ENCODE measurements at places on chromosomes 5 and 9.

DNA sequence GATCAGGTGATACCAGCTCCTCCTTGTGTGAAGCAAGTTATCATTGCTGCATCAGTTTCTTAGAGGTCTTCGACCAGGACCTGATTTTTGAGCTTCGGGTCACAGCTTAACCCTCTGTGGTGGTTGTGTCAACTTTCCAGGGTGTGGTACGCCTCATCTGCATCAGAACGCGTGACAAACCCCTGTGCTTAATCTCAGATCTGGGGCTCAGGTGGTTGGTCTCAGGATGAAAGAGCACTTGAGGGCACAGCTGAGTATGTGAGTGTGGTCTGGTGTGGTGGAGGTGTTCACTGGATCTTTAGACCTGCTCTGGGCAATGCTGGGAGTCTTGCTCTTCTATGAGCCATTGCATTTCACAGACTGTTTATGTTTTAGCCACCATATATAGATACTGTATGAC lies 64.1 kb downstream of the OSTF1 start:
- DNase-seq = no peak

DNA sequence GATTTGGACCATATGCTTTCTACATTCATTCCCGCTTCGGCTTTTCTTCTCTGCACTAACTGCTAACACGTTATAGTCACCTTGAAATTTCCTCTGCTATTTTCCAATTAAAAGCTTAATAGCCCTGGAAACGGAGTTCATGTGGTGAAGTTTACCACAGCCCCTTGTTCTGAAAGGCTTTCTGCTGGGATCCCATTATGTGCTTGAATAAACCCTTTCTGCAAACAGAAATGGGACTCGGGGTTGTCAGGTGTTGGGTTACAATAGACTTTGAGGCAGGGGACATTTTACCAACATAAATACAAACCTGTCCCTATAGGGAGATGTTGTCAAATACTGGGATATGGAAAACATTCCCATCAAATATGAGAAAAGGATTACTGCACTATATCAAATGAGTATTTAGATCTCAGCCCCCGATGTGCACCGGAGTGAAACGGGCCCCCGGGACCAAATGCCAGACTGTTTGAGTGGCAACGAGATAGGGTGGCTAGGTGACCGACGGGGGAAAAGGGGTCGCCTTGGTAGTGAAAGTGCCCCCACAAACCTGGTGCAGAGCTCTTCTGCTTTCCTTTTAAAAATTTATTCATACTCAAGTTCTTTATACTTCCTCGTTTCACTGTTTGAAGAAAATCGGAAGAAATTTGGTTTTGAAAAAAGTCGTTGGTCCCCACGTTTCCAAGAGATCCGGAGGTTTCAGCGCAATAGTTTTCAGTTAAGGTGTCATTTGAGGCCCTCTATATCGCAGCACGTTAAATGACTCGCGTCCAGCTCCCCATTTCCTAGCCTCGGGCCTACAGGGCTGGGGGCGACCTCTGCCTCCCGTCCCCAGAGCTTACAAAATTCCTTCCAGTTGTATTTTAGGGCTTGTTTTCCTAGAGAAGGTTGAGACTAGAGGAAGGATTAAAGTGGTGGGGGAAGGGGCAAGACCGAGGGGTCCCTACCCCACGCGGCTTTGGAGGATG lies 2.1 kb upstream of the DMRT3 start:
- no peak for DNase-seq

GRCh38 chr9:99637641-99638040 lies 184.0 kb upstream of the NR4A3 start:
- no peak for DNase-seq

DNA sequence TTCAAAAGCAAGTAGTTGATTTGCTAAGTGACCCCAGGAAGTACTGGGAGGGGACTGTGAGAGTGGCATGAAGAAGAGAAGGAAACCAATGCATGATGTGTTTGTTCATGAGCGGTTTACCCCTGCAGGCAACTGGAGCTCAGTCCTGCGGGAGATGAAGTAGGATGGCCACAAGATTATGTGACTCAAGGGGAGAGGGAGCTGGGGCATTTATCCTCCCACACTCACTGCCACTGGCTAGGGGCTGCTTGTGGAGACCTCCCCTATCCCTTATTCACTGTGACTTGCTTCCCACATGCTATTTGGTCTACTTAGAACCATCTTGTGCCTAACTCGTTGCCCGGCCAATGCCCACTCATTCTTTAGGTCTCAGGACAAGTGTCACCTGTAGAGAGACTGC lies 60.6 kb upstream of the TRIO start:
- DNase-seq = no peak

DNA sequence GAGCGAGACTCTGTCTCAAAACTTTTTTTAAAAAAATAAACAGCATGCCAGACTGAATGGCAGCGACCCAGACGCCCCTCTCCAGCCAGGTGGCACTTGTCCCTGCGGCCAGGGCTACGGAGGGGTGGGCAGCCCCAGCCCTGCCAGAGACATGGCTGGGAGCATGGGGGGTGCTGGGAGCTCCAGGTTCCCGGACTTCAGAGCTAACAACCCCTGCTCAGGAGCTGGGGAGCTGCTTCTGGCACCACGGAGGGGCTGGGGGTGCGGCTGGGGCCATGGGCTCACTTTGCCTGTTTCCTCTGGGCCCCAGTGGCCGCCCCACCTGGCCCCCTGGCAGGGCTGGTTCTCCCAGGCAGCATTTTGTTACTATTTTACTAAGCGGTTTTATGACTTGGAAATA lies 49.9 kb downstream of the SLC12A7 start:
- DNase-seq = no peak

GRCh38 chr5:29079771-29080170 lies 2041.4 kb upstream of the CDH9 start:
- no peak for DNase-seq

DNA sequence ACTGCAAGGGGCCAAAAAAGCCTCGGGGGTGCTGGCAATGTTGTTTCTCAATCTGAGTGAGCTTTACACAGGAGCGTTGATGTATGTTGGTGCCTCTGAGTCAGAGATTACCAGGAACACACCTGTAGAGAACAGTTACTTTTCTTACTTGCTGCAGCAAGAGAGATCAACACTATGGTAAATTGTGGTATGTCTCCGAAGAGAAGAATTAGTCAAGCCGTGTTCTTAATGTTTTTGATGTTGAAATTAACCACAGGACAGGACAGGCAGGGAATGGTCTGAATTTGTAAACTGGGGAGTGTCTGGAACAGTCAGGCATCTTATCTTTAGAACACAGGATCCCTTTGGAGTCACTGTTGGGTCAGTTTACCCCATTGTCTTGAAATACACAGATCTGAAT lies 285.7 kb downstream of the DNAH5 start:
- DNase-seq = no peak

DNA sequence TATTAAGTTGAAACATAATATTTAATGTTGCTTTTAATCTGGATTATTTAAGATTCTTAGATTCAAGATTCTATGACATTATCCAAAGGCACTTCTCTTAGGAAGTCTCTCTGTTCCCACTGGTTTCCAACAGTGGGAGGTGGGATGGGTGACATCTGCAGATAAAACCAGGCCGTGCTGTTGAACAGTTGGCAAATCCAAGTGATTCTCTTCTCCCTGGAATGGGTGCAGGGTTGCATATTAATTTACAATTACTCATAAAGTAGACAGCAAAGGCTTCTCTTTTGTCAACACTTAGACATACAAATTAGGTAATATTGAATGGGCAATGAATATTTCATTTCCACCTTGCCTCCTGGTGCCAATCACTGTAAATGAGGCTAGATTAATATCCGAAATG lies 233.7 kb upstream of the IL12B start:
- DNase-seq = no peak

DNA sequence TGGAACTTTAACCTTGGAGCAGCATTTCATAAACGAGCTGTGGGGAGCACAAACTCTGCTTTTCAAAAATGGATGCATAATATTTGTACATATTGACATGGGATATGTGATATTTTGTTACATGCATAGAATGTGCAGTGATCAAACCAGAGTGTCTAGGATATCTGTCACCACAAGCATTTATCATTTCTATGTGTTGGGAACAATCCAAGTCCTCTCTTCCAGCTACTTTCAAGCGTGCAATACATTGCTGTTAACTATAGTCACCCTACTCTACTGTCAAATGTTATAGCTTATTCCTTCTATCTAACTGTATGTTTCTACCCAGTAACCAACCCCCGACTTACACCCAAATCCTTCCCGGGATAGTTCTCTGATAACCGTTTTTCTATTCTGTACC lies 15.0 kb upstream of the C5orf58 start:
- DNase-seq = no peak
